ENCODE measurements at places on chromosomes 5 and 9.

- no peak for DNase-seq
Observed at GRCh38 chr5:102920762-102921161, 165.7 kb downstream of the PAM start.

DNA sequence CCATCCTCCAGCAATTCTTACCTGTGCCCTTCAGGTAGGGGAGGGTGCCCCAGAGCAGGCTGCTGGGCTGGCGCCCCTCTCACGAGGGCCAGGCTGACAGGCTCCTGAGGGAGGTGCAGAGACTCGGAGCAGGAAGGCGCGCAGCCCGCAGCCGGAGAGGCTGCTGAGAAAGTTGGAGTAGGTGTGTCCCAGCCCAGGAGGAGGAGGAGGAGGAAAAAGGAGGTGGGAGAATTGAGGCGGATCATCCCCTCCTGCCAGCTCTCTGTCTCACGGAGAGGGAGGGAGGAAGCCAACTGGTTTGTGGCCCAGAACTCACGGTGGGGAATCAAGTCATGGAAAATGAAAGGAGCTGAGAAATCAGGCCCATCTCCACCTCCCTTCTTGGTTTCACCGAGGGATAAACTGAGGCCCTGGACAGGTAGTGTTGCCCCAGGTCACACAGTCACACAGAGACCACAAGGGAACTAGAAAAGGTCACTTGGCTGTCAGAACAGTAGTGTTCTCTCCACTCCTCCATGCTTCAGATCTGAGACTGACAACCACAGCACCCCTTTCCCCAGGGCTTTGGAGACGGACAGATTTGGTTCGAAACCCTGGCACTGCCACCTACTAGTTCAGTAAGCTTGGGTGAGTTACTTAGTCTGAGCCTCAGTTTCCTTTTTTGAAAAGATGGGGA is at the start of gene FAT2:
TSS of gene FAT2 (minus strand) at position 188 of the 676 bp plus-strand sequence. CDS start 22,400 bp downstream, outside the sequence.
- no peak for DNase-seq

DNA sequence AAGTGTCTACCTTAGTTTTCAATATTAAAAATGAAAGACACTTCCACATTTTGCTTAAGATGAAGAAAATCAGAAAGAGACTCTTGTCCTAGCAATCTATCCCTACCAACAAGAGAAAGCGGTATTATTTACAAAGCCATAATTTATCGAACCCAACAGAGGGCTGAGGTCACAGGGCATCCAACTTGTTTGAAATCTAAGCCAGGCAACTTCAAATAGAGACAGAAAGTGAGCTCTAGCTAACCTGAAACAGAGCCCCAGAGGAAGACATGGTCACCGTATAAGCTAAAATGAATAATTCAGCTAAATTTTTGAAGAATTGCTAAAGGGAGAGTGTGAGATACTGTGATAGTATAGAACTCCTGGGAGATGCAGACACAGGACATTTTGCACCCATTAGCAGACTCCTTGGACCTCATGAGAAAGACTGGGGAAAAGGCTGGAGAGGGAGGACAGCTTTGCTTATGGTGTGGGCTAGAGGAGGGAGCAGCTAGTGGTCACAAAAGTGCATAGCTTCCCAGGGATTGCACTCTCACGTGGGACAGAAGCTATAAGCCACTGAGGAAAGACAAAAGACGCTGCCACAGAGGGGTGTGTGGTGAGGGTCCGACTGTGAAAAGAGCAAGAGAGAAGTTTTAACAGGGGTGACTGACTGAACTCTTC is 624.2 kb upstream of the GRIN3A start:
- no peak for DNase-seq

- peak; percentile 55 for DNase-seq
Observed at GRCh38 chr5:19866090-19866450, 121.9 kb downstream of the CDH18 start.

DNA sequence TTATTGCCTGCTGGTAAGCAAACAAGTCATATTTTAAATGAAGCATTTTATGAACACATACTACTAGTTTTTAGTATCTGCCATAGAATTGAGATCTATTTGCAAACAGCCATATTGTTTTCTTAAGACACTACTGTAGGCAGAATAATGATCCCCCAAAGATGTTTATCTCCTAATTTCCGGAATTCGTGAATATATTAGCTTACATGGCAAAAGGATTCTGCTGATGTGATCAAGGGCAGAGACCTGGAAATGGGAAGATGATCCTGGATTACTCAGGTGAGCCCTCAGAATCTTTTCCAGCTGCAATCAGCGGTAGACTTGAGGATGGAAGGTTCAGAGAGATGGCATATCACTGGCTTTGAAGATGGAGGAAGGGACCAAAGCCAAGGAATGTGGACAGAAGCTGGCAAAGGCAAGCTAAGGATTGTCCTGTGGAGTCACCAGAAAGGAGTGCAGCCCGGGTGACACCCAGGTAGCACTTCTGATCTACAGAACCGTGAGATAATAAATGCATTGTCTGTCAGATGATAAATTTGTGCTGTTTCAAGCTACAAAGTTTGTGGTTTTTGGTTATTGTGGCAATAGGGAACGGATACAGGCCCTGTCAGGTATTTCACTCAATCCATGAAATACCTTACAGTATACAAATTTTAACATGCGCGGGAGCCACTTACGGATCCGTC is 1.0 kb upstream of the ERCC6L2 start:
- no peak for DNase-seq

- no peak for DNase-seq
Observed at GRCh38 chr9:78614892-78615291, 318.0 kb downstream of the PSAT1 start.

DNA sequence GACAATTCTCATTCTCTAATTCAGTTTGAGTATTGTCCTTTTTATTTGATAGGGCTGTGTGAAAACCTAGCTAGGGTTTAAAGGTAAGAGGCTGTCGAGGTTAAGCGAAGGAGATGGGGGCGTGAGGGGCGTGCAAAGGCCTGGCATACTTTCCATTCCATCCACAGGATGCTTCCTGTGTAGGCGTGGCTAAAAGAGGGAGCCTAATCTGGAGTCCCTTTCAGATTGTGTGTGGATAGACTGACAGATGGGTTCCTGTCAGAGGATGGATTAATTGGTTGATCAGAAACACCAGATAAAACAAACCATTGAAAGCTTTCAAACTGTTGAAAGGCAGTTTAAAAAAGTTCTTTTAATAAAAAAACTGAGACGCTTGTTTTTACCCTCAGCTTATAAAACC is 1.1 kb upstream of the ELL2 start:
- DNase-seq = no peak

- DNase-seq = no peak
Observed at GRCh38 chr5:158050421-158050820, 191.5 kb upstream of the CLINT1 start.

GRCh38 chr9:36485647-36486328 is 85.7 kb upstream of the RNF38 start:
- no peak for DNase-seq
